Cerebellum (tissue), 4 donors: ENCODE measurements at places on chromosomes 2 and 18.

- no peak for DNase-seq
These were observed 212.0 kb upstream of the NABP1 start for GRCh38 chr2:191465766-191466420.

GRCh38 chr2:27989149-27989548 is 98.6 kb downstream of the BABAM2 start:
- no peak for DNase-seq

GRCh38 chr18:46562674-46563192 is 94.3 kb downstream of the LOXHD1 start:
- no peak for DNase-seq

GRCh38 chr2:121625953-121626352 is 23.3 kb downstream of the CLASP1 start:
- no peak for DNase-seq

- DNase-seq, result no peak
These were observed 169.9 kb upstream of the SLC39A10 start for GRCh38 chr2:195486987-195487644.

- no peak for DNase-seq
These were observed 107.6 kb downstream of the TMEM17 start for GRCh38 chr2:62398356-62398755.

DNA sequence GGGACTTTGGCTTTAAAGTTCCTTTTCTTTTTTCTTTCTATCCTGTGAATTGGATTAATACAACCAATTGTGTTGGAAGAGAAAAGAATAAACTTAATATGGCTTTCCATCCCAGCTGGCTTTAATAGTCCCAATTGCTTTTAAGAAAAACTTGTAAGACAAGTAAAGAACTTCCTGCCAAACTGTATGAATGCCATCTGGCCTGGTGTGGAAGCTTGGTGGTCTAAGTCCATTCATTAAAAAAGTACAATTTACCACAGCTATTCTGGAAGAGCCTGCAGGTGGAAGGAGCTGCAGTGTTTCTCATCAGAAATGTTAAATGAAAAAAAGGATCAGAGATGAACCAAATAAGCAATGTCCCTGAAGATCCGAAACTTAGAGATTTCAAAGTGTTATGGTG is 103.9 kb downstream of the KLHL14 start:
- DNase-seq, result no peak

DNA sequence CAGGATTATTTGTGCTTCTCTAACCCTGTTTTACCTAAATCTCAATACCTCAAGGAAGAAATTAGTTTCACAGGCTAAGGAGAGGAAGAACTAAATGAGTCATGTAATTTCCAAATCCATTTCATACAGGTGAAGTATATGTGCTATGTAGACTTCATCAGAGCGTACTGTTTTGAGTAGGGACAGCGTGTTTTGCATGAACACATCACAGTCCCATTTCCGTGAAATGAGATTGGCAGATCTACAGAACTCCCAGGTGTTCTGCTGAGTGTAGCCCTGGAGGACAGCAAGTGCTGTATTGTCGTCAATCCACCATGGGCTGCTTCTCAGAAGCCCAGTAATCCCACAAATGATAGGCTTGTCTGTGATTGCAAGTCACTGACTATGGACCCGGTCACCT is 97.7 kb downstream of the XRCC5 start:
- DNase-seq, result no peak

GRCh38 chr2:17538022-17538843 is 2.3 kb upstream of the VSNL1 start:
- DNase-seq, result peak; percentile 28

DNA sequence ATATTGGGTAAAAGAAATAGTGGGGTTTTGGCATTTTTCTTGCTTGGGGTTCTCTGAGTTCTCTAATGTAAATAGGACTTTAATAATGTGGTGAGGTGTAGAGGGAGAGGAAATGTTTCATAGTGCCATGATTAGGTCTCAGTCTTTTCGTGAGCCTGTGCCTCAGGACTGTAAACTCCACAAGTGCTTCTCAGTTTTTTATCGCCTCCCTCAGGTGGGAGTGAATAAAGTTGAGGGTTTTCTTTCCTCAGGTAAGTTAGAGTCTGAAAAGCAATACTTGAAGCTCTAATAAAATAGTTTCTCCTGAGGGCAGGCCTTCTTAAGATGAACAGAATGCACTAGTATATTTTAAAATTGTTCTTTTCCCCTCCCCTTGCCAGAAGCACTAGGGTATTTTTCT is 243.1 kb upstream of the SETBP1 start:
- DNase-seq, result no peak

- DNase-seq, result no peak
These were observed 53.2 kb upstream of the MAT2A start for GRCh38 chr2:85485815-85486214.

DNA sequence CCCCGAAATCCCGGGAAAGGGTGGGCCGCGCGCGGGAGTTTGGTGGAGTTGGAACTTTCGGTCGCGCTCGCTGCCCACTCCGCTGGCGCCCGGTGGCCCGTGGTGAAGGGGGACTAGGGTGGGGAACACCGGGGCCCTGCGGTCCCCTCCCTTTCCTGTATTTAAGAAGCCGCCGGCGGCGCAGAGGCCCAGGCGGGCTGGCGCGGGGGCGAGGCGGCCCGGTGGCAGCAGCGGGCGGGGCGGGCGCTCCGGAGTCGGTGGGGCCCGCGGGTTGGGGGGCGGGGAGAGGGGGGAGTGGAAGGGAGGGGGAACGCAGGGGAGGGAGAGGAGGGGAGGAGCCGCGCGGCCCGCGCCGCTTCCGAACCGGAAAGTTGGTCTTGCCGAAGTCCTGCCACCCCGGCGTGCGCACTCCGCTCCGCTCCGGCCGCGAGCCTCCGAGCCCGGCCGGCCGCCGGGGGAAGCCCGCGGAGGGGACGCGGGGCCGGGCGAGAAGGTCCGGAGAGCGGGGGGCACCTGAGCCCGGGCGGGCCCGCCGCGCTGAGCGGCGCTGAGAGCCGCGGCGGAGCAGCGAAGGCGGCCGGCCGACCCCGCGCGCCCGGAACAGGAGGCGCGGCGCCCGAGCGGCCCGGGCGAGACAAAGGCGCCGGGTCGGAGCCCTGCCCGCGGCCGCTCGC is 425 bp upstream of the SALL3 start:
- DNase-seq, result no peak

GRCh38 chr18:79531386-79531785 is 135.7 kb downstream of the NFATC1 start:
- DNase-seq, result no peak

- DNase-seq, result no peak
These were observed 7.8 kb downstream of the COLEC11 start for GRCh38 chr2:3602553-3603339.

GRCh38 chr18:60059216-60059615 is 159.4 kb downstream of the PMAIP1 start:
- DNase-seq, result no peak

DNA sequence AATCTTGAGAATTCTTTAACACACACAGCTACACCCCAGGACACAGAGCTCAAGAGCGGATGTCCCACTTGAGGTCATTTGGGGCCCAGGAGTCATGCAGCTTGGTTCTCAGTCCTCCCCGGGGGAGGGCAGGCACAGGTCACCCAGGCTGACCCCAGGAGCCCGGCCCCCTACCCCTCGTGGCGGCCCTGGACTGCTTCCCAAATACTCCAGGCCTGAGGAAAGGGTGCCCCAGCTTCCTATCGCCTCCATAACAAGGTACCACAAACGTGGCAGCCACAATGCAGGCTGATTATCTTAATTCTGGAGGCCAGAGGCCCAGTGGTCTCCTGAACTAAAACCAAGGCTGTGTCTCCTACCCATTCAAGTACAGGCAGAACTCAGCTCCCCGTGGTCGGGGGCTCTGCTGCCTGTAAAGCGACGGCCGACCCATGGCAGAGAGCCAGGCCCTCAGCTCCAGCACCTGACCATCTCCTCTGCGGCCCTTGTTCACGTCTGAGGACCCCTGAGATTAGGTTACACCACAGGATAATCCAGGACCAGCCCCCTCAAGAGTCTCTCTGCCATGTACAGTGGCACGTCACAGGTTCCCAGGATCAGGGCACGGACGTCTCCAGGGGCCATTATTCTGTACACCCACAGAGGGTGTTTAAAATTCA is 10.5 kb downstream of the SLC66A2 start:
- no peak for DNase-seq

GRCh38 chr2:15359716-15360531 is 201.2 kb downstream of the NBAS start:
- DNase-seq, result no peak

GRCh38 chr2:130853391-130853790 is 16.7 kb downstream of the ARHGEF4 start:
- no peak for DNase-seq

GRCh38 chr18:37844209-37844970 is 278.8 kb upstream of the CELF4 start:
- DNase-seq, result no peak

DNA sequence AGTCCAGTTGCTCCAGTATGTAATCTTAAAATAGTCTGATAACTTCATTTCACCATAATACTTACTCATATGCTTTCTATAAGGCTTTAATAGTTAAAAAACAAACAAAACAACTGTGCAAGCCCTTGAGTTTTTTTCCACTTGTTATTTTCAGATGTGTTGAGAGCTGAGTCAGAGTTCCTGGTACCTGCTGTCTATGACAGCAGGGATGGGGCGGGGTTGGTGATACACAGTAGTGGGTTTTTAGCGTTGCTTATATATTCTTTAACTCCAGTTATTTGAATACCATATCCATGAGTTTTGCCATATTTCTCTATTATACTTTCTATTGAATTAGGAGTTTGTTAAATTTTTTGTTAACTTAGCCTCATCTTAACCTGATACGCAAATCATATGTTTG is 5.0 kb downstream of the NAPG start:
- no peak for DNase-seq

DNA sequence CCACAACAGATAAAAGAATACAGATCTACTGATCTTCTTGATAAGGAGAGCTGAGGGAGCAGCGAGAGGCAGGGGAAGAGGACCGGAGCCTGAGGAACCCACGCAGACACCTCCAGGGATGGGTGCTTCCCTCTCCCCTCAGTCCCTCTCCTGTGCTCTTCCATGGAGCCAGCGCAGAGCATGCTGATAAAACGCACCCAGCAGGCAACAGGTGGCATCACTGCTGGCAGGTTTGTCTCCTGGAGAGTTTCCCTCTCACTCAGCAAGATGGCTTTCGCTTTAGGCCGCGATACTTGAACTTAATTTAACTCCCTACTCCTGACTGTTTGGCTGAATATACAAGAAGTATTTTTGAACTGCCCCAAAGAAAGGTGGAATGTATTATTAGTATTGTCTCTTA is 163.0 kb upstream of the REV1 start:
- no peak for DNase-seq

- DNase-seq, result no peak
These were observed 506.6 kb downstream of the ERBB4 start for GRCh38 chr2:212032032-212032431.

GRCh38 chr18:71370095-71370494 is 1081.2 kb downstream of the SOCS6 start:
- no peak for DNase-seq

DNA sequence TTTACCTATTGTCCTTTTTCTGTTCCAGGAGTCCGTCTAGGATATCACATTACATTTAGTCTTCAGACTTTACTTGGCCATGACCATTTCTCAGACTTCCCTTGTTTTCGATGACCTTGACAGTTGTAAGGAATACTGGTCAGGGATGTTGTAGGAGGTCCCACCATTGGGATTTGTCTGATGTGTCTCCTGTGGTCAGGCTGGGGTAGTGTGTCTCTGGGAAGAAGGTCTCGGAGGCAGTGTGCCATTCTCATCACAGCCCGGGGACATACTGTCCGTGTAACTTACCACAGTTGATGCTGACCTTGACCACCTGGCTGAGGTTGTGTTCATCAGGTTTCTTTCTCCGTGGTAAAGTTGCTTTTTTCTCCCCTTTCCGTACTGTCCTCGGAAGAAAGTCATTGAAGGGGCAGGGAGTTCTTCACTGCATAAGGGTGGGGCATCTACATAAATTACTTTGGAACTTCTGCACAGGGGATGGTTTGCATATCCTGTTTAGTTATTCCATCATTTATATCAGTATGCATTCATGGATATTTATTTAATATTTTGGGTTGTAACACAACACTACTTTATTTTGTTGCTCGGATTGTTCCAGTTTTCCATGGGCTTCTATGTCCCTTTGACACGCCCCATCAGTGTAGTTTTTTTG is 41.2 kb downstream of the ZNF532 start:
- no peak for DNase-seq

DNA sequence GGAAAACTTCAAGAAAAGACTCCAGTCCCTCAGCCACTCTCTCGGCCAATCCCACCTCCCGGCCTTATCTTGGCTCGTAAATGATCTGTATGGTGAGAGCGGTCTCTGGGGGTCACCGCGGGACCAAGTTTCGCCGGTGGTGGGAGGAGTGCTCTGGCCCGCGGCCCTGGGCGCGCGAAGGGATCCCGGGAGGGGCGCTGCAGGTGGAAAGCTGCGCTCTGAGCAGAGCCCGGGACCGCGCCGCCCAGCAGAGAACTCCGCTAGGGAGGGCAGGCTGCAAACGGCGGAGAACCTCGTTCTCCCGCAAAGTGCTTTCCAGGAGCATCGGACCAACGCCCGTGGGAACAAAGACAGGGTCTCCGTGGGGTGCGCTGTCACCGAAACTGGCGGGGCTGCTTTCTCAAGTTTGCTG is 622 bp downstream of the LRP2 start:
- no peak for DNase-seq

DNA sequence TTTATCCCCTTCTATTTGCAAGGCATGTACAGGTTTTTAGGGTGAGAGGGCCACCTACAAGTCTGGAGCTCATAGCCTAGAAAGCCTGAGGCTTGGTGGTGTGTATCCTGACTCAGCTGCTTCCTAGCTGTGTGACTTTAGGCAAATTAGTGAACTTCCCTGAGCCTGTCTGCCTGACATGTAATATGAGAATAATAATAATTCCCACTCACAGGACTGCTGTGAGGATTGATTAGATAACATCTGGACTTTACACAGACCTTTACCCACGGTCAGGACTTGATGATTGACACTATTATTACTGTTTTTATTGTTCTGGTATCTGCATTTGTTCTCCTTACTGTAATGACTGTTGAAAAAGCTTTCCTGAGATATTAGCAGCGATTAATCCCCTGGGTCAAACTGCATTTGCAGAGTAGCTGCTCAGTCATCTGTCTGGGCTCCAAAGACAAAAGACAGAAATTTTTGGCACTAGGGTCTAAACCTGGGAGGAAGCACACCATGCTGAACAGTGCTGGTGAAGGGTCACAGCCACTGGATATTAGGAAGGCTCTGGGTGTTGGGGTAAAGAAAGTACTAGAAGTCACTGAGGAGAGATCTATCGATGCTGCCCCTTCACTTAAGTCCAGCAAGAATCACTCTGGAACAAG is 276.5 kb upstream of the FN1 start:
- no peak for DNase-seq

DNA sequence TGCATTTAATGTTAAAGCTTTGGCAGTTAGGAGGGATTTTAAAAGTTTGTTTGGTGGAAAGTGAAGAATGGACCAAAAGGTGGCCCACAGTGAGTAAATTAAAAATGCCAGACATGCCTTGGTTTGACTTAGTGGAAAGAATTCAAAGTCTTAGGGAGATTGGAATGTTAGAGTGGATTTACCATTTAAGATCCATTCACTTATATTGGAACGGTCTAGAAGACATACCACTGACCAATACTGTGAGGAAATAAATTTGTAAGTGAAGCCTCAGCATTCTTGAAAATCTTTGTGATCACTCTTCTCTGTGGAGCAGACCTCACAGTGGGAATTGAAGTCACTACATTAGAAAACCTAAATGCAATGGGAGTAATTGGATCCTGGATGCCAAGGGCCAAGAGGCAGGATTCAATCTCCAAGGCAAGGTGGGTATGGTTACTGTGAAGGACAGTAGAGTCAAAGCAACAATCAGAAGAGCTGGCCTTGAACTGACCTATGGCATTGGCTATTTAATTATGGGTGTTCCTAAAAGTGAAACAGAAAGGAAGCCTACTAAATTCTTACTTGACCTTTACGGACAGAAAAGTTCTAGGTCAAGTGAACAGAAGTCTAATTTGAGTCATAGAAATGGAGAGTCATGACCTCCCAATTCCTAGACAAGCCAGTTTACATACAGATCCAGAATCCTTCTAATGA is 40.2 kb upstream of the VRK2 start:
- DNase-seq, result no peak
